Keratinocyte (primary cell): ENCODE measurements at places on chromosomes 11 and 22. TPM values are rescaled to one million over a fixed set of nuclear protein-coding genes. Genes with fewer than 3 reads are reported as not detected.

DNA sequence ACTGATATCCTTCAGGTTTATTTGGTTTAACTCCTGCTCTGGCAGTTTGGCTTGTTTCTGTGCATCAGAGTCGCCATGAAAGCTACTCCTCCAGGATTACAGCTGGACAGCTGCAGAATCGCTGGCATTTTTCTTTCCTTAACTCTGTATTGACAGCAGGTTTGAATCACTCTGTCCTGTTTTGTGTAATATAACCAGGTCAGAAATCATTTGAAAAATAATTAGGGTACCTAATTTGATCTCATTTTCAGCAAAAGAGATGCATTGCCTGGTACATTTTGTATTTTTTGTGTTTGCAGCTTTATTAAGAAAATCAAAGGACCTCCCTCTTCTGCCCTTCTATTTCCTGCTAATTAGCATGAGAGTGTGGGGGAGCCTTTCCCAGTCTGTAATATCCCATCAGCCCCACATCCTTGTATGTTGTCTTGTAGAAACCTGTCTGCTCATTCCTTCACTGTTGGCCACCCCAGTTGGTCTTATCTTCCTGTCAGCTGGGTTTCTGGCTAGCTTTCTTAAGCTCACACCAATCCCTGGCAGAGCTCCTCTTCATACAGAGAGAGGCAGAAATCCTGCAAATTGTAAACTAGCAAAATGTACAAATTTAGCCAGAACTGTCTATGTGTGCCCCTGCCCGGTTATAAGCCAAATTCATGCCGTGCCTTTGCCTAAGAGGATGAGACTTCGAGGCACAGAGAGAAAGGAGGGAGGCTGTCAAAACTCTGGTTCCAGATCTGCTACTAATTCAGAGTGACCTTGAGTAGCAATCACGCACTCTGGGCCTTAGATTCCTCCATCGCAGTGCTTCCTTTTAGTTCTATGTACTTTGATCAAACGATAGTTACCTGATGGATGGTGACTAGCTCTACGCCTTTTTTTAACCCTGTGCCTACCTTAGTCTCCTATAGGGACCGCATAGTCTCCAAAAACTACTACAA lies 200.6 kb downstream of the NAV2 start:
- no peak overlapping the region for H3K4me3 ChIP-seq
- H3K36me3 ChIP-seq = no peaks in the 10 kb centered on the region
- H3K27ac ChIP-seq = no peak overlapping the region
- no peaks in the 10 kb centered on the region for H3K4me1 ChIP-seq
- DNase-seq = no peak

DNA sequence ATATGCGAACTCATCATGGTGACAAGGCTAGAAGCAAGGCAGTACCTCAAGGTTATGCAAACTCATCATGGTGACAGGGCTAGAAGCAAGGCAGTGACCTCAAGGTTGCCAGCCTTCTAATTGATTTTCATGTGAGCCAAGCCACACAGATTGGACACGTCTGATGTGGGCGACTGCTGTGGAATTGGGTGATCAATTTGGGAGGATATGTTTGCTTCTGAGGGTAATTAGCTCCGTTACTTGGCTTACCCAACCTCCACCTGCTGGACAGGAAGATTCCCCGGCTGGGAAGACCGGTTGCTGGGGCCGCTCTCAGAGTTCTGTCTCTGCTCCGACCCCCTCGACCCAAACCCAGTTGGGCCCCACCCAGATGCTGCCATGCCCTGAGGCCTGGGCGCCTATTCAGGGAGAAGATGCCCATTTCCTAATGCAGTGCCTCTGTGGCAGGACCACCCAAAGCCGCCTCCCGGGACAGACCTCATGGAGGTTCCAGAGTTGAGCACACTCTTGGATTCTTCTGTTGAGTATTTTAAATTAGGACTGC lies 69.9 kb upstream of the SHANK2 start:
- H3K4me3 ChIP-seq = no peak overlapping the region
- H3K36me3 ChIP-seq = no peaks in the 10 kb centered on the region
- no peaks in the 10 kb centered on the region for H3K27me3 ChIP-seq

DNA sequence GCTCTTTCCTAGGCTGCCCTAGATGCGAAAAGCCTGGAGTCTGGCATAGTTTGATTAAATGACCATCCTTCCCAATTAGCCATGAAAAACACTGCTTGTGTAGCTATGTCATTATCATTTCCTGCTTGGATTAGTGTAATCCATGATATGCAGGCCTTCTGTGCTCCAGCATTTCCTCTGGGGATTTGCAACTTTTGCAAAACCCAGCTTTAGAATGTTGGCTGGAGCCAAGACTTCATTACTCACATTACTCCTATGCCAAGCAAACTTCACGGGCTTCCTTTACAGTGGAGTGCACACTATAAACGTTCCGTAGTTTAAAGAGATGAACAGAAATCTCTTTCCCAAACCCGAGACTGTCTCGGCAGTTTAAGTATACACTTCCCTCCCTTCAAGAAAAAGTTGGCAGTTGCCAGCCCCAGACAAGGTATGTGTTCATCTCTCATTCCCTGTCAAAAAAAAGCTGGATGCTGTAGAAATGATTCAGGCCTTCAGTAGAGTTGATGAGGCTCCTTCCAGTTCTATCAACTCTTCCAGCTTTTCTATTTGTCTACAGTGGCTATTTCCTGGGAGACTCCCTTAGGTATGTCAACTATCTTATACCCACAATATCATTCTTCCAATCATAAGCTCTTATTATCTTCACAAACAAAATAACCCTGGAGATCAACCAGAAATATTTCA lies 180.0 kb downstream of the MAML2 start:
- H3K27me3 ChIP-seq = no peaks in the 10 kb centered on the region
- no peak overlapping the region for H3K4me3 ChIP-seq
- DNase-seq = no peak
- peaks cover 4% of the 10 kb centered on the region for H3K4me1 ChIP-seq
- H3K27ac ChIP-seq = peak overlapping the region; percentile 13
- no peaks in the 10 kb centered on the region for H3K36me3 ChIP-seq

DNA sequence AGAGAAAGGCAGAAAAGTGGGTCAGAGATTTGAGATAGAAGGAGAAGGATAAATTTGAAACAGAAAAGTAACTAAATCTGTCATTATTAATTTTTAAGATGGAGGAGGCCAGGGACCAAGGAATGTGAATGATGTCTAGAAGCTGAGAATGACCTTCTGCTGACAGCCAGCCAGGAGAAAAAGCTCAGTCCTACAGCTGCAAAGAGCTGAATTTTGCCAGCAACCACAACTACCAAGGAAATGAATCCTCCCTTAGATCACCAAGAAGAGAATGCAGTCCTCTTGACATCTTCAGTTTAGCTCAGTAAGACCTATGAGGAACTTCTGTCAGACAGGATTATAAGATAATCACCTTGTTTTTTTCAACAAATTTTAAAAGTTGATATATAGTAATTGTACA lies 538.2 kb downstream of the LRRC4C start:
- H3K27me3 ChIP-seq = no peaks in the 10 kb centered on the region
- H3K36me3 ChIP-seq = no peaks in the 10 kb centered on the region
- no peaks in the 10 kb centered on the region for H3K4me1 ChIP-seq
- no peak overlapping the region for H3K4me3 ChIP-seq
- no peak for DNase-seq

C11orf97 gene
- not detected in 3 replicates for polyA plus RNA-seq
